ENCODE measurements at places on chromosomes 2 and 18.

- no peak for DNase-seq
- peak overlapping the region; percentile 77 for H3K27ac ChIP-seq
- no peaks in the 10 kb centered on the region for H3K36me3 ChIP-seq
- peaks cover 5% of the 10 kb centered on the region for H3K27me3 ChIP-seq
- peak overlapping the region; percentile 94 for H3K4me3 ChIP-seq
Observed at GRCh38 chr2:135743860-135744259, 2.2 kb downstream of the UBXN4 start.

DNA sequence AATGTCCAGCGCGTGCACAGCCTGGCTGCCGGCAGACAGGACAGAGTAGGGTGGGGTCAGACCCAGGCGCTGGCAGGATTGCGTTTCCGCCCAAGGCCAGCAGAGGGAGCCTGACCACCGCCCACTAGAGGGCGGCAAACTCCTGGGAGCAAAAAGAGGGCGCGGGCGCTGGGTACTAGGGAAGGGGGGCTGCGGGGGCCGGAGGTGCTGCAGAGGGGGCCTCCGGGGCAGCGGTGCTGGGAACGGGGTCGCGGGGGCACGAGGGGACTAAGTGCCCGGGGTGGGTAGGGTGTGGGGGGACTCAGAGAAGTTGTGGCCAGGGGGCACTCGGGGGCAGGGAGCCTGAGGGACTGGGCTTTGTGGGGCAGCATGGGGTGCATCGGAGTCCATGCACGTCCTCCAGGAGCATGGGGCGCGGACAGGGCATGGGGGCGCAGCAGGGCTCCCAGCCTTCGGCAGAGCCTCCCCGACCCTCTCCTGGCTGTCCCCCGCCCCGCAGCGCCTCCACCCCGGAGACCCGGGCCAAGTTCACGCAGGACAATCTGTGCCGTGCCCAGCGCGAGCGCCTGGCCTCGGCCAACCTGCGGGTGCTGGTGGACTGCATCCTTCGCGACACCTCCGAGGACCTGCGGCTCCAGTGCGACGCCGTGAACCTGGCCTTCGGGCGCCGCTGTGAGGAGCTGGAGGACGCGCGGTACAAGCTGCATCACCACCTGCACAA is 3.2 kb downstream of the TEKT4 start:
- no peak overlapping the region for H3K4me3 ChIP-seq
- no peak overlapping the region for H3K27ac ChIP-seq
- DNase-seq: peak; percentile 94
- H3K27me3 ChIP-seq: peaks cover 5% of the 10 kb centered on the region
- H3K4me1 ChIP-seq: peaks cover 5% of the 10 kb centered on the region
- no peaks in the 10 kb centered on the region for H3K36me3 ChIP-seq

GRCh38 chr2:71933467-71934319 is 214.0 kb downstream of the CYP26B1 start:
- H3K27ac ChIP-seq: no peak overlapping the region
- DNase-seq: no peak
- H3K36me3 ChIP-seq: no peaks in the 10 kb centered on the region
- no peak overlapping the region for H3K4me3 ChIP-seq
- H3K4me1 ChIP-seq: peaks cover 4% of the 10 kb centered on the region

DNA sequence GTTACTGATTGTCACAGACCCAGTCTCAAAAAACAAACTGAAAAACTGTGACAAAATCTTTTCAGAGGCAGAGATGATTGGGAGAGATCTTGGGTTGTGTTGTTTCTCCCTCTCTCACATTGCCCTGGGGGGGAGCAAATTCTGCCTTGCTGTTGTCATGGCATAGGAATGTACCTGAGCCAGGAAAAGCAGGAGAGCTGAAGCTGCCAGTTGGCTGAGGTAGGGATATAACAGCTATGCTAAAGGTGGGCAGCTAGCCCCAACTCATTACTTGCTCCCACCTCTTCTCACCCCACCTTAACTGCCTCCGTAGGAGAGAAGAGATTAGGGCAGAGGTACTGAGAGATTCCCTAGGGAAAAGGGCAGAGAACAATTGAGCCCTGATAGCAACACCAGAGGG is 299.3 kb downstream of the OSR1 start:
- H3K27me3 ChIP-seq: no peaks in the 10 kb centered on the region
- H3K4me1 ChIP-seq: no peaks in the 10 kb centered on the region
- H3K36me3 ChIP-seq: no peaks in the 10 kb centered on the region
- H3K27ac ChIP-seq: no peak overlapping the region
- no peak for DNase-seq
- no peak overlapping the region for H3K4me3 ChIP-seq

GRCh38 chr2:70426341-70426740 is 124.5 kb upstream of the FAM136A start:
- DNase-seq: no peak
- no peak overlapping the region for H3K4me3 ChIP-seq

Data from glutamatergic neuron (in vitro differentiated cells).